ENCODE measurements at places on chromosomes 13 and 19.
A peak's percentile ranks its signal among the peaks of the same experiment; 100 is the strongest.

GRCh38 chr13:74129500-74130191, 4.6 kb downstream of the KLF12 start:
- DNase-seq, result no peak

- no peak for DNase-seq
Measured at GRCh38 chr13:46071590-46072249, 19.2 kb upstream of the ZC3H13 start.

- no peak for DNase-seq
Measured at GRCh38 chr13:75881109-75881775, 245.1 kb downstream of the LMO7 start.

GRCh38 chr19:48745208-48745995, 1.3 kb downstream of the IZUMO1 start:
- DNase-seq, result peak; percentile 64

DNA sequence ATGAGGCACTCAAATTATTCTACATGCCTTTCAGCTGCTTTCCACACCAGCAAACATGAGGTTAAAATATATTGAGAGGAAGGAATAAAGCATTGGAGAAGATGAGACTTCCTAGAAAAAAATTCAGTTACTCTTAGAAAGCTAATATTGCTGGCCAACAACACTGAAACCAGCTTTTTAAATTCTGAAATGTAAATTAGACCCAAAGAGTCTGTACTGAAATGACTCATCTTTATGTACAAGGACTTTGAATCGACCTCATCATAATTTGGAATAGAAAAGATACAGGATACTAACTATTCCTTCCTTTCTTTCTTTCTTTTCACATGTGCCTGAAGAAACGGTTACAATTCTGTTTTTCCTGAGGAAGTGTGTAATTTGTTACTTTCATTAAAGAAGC, 6.5 kb upstream of the HSPH1 start:
- no peak for DNase-seq

All from ecto neural progenitor cell (in vitro differentiated cells).